Hippocampal formation (tissue), 2 donors: ENCODE measurements at places on chromosomes 5 and 9.

GRCh38 chr5:8508231-8508630, 639.3 kb downstream of the MTRR start:
- DNase-seq: no peak

- DNase-seq: peak; percentile 44
Measured at GRCh38 chr5:131795879-131796792, 681 bp downstream of the FNIP1 start.

DNA sequence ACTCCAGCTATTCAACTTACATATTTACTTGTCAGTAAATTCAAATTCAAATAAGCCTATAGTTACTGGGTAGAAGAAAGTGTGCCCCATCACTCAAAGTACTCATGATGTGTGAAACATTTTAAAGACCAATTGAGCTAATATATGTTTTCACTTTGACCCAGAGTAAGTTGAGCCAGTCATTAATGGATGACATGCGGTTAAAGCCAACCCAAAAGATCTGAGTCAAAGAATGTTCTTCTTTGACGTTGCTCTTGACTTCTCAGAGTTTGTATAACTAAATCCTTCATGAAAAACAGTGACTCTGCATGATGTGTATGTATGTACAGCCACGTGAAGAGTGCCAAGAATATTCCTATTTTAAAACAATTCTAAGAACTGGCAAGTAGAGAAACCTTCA, 237.4 kb downstream of the NR2F1-AS1 start:
- DNase-seq: no peak

DNA sequence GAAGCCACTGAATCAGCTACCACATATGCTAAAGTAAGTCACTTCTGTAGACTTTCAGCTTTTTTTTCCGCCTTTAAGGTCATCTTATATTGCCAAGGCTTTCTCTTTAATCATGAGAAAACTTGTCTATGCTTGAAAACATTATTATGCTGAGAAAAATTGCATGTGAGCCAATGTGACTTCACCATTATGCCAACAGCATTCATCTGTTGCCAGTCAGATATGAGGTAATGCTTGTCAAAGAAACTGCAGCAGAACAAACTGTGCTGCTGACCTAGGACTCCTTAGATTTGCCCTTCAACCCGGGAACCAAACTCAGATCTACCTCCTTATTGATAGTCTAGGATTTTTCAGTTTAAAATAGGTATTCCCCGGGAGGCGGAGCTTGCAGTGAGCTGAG, 34.3 kb downstream of the SLC44A1 start:
- DNase-seq: peak; percentile 67

DNA sequence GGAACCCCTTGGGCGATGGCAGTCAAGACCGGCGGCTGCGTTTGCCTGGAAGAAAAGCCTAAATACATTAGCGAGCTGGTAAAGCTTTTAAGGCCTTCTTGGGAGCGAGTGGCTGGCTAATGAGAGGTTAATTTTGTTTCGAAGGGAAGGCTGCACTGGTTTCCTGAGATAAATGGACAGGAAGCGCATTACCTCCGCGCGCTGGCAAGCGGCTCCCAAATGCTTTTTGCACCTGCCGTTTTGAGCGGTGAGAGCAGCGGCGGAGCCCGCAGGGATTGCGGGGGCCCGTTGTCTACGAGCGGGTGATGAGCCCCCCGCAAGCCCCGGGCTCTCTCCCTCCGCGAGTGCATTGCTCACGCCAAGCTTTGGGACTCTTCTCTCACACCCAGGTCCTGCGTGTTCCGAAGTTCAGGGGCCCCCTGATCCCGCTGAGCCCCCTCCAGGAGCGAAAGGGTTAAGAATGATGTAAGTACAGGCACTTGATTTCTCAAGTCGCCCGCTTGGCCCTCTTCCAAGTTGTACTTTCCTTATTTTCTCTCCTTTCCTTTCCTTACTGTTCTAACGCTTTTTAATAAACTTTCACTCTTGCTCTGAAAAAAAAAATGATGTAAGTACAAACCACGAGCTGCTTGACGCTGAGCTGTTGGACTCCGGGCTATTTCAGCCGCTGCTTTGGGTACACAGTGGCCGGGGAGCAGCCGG, 3.1 kb upstream of the RGMB start:
- peak; percentile 60 for DNase-seq

DNA sequence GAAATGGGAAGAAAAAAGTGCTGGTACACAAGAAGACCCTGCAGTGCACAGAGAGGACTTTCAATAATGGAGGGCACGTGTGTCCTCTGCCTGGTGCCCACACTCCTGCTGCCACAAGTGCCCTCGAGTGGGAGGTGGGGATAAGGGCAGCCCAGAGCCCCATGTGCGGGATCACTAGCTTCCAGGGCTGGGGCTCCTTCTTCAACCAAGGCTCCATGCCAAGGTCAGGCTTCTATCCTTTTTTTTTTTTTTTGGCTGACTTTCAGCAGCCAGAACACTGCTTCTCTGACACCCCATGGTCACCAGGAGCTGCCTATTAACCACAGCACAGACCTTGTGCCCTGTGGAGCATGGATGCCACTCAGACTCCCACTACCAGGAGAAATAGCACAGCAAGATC, 7.5 kb downstream of the ACSL6 start:
- no peak for DNase-seq

DNA sequence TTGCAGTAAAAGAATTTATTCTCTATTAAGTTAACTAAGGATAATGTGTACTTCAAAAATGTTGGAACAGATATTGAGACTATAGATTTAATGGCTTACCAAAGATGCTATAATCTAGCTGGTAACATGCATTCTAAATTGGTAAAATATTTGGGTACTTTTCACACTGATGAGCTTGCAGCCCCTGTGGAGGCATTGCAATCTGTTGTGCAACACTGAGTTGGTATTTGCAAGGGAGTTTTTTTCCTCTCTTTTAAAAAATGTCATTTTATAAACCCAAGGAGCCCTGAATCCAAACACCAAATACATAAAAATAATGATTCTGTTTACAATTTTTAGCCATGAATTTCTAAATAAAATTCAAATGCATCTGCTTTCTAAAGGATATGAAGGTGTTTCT, 944.8 kb downstream of the DTWD2 start:
- no peak for DNase-seq

DNA sequence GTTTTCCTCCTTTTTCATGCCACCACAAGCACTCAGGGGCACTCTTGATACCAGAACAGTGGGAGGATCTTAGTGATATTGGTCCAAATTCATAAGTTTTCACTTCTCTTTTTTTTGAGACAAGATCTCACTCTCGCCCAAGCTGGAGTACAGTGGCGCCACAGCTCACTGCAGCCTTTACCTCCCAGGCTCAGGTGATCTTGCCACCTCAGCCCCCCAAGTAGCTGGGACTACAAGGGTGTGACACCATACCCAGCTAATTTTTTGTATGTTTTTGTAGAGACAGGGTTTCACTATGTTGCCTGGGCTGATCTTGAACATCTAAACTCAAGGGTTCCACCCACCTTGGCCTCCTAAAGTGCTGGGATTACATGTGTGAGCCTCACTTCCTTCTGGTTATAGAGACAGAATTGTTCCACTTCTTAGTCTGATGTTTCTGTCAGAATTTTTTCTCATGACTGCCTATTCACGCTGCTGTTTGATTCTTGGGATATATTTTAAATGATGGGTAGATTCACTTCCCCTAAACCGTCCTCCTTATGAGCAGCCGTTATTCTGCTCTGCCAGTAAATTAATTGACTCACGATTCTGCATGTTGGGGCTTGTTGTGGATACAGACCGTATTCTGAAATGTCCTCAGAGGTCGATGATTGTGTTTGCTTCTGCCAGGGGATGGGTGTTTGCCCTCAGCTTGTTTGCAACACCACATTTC, 30.8 kb downstream of the MTAP start:
- no peak for DNase-seq

GRCh38 chr5:72280581-72281069, 39.4 kb downstream of the MRPS27 start:
- DNase-seq: peak; percentile 53

DNA sequence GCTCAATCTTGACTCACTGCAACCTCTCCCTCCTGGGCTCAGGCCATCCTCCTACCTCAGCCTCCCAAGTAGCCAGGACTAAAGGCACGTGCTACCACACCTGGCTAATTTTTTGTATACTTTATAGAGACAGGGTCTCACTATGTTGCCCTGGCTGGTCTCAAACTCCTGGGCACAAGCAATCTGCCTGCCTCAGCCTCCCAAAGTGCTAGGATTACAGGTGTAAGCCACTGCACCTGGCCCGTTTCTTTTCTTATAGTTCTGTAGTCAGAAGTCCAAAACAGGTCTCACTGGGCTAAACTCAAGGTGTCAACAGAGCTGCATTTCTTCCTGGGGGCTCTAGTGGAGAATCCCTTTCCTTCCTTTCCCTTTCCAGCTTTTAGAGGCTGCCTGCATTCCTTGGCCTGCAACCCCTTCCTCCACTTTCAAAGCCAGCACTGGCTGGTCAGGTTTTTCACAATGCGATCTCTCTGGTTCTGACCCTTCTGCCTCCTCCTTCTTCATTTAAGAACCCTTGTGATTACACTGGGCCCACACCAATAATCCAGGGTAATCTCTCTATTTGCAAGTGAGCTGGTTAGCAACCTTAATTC, 16.3 kb downstream of the IRF1 start:
- DNase-seq: no peak

GRCh38 chr9:5025416-5025815, 40.3 kb downstream of the JAK2 start:
- no peak for DNase-seq

DNA sequence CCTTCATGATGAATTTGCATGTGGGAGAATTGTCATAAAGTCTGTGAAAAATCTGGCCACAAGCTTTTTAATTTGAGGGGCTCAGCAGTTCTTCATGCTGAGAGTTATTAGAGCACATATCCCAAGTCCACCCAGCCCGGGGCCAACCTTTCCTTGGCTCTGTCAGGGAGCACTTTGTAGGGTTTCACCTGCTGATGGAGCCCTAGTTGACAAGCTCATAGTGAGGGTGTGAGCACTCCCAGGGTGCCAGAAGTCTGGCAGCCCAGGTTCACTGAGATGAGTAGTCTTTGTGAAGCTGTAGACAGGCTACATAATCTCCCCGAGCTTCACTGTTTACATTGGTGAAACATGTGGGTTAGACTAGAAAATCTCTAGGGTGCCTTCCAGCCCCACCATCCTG, 97.2 kb upstream of the NREP start:
- no peak for DNase-seq

GRCh38 chr5:79124607-79125006, 13.0 kb downstream of the BHMT start:
- DNase-seq: no peak

DNA sequence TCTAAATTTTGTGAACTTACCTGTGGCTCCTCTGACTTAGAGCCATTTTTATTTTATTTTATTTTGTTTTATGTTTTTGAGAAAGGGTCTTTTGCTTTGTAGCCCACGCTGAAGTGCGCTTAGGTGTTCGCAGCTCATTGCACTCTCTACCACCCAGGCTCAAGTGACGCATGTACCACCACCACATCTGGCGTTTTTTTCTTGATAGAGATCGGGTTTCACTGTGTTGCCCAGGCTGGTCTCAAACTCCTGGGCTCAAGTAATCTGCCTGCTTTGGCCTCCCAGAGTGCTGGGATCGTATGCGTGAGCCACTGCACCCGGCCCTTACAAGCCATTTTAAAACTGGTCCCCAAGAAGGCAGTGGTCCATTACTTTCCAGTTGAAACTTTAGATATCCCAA, 18.5 kb downstream of the MATR3 start:
- DNase-seq: no peak

DNA sequence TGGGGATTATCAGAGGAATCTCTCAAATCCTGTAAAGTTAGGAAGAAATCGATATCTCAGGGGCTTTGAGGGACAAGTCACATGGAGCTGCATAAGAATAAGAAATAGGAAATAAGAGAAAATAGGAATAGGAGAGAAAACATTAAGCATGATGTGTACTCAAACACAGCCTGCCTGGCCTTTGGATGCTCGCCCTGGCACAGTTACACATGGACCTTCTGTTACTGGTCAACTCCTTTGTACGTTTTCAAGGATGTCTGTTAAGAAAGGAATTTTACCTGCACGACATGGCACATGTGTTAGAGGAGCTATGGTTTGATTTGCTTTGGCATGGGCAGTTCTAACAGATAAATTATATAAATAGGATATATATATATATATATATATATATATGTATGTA, 321.2 kb downstream of the CDH12 start:
- DNase-seq: no peak
